ENCODE measurements at places on chromosomes 6 and 20.

- DNase-seq = no peak
Measured at GRCh38 chr20:40754339-40754943, 65.4 kb upstream of the MAFB start.

DNA sequence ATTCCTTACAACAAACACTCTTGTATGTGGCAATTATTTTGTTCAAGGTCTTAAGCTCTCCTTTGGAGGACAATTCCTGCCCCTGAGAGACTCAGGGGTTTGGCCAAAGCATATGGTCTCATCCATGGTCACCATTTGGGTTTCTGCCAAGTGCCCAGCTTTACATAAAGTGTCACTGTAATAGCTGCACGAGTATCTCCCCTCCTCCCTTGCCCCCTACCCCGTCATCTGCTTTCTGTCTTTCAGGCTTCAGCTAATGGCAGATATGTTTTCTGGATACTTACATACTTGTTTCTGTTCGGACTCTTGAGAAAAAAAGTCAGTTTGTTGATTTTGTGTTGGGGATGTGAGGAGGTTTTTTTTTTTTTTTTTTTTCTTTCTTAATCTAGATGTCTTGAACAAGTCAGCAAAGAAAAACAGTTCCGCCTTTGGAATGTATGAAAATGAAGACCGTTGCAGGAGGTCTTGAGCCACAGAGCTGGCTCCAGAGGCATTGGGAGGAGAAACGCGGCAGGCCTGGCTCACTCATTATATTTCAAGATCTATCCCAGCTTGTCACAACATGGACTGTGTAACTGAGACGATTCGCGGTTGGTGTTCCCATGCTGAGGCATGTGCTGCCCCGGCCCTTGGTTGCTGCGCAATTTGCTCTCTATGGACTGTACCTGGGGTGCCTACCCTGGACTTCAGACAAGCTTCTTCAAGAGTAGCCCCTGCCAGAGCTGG is 32.6 kb upstream of the STX16 start:
- DNase-seq = no peak

DNA sequence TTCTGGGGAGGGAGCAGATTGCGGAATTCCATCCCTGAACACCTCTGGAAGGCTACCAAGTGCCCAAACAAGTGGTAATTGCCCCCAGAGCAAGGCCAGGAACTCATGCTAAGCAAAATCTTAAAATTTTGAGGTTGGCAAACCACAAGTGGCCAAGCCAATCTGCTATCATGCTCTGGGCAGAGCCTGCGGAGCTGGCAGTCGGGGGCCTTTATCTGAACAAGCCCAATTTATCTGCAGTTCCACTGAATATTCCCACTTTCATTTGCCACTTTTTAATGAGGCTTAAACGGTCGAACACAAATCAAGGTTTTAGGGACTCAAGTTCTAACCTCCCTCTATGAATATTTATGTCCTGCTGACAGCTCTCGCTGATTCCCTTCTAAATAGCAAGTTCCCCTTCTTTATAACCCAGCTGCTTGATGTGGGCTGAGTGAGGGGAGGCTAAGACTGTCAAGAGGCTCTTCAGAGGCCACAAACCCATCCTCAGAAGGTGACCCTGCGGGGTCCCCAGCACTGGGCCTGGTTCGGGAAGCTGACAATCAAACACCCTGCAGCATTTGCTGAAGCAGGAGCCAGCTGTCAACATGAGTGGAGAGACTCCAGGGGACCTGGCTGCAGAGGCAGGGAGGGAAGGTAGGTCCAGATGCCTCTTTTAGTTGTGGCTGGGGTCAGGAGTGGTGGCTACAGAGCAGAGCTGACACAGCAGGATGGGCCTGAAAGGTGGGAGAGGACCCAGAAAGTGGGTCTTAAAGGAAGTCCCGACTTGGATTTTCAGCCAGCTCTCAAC is 11.9 kb downstream of the CCDC167 start:
- DNase-seq = no peak

DNA sequence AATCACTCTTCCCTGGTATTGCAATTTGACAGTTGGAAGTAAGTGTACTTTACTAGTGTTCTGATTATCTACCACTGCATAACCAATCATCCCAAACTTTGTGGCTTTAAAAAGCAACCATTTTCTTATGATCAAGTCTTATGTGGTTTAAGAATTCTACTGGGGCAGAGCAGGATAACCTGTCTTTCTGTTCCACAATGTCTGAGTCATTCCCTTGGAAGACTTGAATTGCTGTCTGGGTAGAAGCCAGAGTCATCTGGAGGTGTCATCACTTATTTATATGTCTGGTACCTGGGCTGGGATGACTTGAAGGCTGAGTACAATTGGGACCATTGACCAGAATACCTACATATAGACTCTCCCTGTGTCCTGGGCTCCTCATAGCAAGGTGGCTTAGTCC is 644.3 kb downstream of the HDGFL1 start:
- DNase-seq = no peak

DNA sequence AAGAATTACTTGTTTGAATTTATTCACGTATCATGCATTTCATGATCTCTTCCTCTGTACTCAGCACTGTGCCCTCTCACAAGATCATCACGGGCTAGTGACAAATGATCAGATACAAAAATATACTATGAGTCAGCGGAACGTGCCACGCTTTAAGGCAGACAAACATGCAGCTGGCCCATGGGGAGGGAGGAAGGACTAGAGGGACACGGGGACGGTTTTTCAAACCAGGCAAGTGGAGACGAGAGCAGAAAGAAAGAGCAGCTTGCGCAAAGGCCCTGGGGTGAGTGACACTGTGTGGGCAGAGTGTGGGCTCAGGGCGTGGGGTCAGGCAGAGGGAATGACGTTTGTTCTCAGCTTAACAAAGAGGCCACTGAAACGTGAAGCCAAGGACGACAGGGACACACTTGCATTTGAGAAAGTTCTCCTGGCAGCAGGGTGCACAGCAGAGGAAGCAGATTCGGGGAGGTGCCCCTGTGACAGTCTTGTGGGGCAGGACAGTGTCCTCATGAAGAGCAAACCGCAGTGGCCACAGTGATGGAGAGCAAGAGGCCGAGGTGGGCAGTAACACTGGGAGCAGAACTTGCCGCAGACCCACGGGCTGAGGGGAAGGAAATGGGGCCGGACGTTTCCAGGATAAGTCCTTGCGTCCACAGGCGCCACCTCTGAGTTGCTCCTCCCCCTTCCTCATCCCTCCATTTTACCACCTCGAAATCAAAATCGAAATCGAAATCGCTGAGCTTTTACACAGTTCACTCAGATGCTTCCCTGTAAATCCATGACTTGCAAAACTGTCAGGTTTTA is 6.9 kb upstream of the RPS6KA2 start:
- no peak for DNase-seq

- DNase-seq = no peak
Measured at GRCh38 chr20:5488823-5489222, 172.1 kb upstream of the PROKR2 start.

- DNase-seq = no peak
Measured at GRCh38 chr6:150606168-150606591, 6.5 kb downstream of the PLEKHG1 start.

- no peak for DNase-seq
Measured at GRCh38 chr6:167578371-167578901, 248.3 kb upstream of the AFDN start.

DNA sequence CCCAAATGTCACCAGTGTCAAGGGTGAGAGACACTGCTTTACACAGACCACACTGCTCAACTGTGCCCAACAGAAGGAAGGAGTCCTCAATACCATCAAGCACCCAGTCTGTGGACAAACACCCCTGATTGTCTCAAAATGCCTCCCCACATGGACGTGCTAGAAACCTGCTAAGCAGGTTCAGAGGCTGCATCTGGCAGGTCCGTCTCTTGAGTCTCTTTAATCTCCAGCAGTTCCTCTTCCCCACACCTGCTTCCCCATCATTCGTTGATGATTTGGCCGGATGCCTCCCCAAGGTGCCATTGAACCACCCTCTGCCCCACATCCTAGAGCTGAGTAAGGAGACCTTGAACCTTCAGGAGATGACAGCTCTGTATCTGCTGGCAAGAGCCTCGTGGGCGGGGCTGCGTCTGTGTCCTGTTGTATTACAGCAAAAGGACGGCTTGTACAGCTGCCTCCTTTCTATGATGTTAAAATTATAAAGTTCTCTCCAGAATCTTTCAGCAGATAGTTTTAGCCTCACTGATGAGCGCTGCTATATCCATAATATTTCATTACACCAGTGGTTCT is 179.2 kb downstream of the PREX1 start:
- no peak for DNase-seq

GRCh38 chr6:15783484-15783883 is 120.7 kb upstream of the DTNBP1 start:
- DNase-seq = no peak

DNA sequence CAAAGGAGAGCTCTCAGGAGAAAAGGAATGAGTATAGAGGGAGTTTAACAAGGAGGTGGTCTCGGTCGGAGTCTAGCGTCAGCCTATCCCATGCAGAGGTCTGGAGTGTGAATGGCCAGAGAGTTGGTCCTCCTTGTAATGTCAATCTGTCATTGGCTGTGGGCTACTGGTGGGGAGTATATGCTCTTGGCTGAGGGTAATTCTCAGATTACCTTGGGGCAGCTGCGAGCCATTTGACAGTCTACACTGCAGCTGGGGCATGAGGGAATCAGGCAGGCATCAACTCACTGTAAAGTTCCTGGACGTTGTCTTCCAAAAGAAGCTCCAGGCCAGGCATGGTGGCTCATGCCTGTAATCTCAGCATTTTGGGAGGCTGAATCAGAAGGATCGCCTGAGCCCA is 48.1 kb downstream of the EBF4 start:
- DNase-seq = no peak

DNA sequence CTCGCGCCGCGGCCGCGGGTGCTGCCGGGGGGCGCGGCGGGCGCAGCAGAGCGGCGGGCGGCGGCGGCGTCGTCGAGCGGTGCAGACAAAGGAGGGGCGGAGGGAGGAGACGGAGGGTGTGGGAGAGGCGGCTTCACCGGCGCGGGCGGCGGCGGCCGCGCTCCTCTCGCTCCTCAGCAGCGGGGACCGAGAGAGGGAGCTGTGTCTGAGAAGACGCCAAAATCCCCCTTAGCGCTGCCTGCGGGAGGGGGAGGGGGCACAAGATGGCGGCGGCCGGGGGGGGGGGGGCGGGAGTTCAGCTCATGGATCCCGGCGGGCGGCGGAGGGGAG is 296 bp downstream of the ADNP start:
- no peak for DNase-seq

GRCh38 chr6:13152764-13153163 is 175.6 kb downstream of the TBC1D7 start:
- no peak for DNase-seq

GRCh38 chr20:2610941-2611720 is 41.3 kb upstream of the NOP56 start:
- DNase-seq = no peak

DNA sequence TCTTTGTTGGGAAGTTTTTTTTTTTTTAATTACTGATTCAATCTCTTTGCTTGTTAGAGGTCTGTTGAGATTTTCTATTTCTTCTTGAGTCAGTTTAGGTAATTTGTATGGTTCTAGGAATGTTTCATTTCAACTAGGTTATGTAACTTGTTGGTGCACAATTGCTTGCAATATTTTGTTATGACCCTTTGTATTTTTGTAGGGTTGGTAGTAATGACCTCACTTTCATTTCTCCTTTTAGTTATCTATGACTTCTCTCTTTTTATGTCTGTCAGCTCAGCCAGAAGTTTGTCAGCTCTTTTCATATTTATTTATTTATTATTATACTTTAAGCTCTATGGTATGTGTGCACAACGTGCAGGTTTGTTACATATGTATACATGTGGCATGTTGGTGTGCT is 51.1 kb upstream of the SLC24A3 start:
- DNase-seq = no peak

DNA sequence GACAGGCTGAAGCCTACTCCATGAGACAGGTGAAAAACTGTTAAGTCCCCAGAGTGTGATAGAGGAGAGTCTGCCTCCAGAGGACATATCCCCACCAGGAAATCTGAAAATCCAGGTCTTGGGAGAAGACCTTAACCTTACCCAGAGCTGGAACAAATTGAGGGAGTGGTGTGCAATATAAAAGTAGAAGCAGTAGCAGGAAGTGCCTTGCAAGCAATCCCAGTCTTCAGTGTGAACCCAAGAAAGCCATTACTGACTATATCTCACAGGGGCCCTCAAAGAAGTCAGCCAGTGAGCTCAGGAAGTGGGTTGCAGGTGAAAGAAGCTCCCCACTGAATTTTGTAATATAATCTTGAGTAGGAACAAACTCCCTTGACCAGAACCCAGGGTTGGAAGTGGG is 41.9 kb upstream of the PKIB start:
- no peak for DNase-seq

- DNase-seq = no peak
Measured at GRCh38 chr6:158042245-158042798, 60.7 kb downstream of the SYNJ2 start.

DNA sequence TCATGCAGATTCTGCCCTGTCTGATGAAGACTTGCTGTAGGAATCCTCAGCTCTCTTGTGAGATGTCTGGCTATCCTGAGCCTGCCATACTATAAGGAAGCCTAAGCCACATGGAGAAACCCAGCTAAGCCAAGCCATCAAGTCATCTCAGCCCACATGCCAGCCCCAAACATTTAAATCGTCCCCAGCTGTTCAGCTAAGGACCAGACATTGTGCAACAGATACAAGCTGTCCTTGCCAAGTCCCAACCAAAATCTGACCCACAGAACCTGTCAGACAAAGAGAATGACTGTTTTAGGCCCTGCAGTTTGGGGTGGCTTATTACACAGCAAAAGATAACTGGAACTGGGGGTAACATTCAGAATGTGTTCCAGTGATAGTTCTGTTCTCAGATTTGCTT is 36.8 kb upstream of the FOXC1 start:
- DNase-seq = no peak

- no peak for DNase-seq
Measured at GRCh38 chr6:45466686-45467085, 89.0 kb upstream of the SUPT3H start.

DNA sequence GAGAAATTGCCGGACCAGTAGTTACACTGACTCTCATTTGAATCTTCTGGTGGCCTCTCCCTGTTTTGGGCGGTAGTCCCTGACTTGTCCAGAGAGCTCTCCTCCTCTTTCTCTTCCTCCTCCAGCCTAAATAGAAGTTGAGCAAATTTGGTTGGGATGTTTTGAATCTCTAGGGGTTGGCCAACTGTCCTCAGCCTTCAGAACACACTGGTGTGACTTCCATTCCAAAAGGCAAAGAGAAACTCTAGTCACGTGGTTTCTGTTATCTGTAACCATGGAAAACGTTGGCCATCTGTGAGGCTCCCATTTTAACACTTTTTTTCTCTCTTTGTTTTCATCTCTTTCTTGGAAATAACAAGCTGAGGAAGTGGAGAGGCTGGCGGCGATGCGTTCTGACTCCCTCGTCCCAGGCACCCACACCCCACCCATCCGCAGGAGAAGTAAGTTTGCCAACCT is 275.3 kb downstream of the TBC1D7 start:
- no peak for DNase-seq

All from SK-N-MC (cell line).